ENCODE measurements at places on chromosomes 2 and 18.

DNA sequence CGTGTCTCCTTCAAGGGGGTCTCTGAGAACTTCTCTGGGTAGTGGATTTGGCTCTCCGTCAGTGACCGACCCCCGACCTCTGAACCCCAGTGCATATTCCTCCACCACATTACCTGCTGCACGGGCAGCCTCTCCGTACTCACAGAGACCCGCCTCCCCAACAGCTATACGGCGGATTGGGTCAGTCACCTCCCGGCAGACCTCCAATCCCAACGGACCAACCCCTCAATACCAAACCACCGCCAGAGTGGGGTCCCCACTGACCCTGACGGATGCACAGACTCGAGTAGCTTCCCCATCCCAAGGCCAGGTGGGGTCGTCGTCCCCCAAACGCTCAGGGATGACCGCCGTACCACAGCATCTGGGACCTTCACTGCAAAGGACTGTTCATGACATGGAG, 168.2 kb downstream of the PKP4 start:
- no peak for DNase-seq

GRCh38 chr2:36611316-36611990, 13.5 kb upstream of the FEZ2 start:
- DNase-seq = no peak

GRCh38 chr2:7452110-7452876, 535.1 kb downstream of the RNF144A start:
- DNase-seq = no peak

DNA sequence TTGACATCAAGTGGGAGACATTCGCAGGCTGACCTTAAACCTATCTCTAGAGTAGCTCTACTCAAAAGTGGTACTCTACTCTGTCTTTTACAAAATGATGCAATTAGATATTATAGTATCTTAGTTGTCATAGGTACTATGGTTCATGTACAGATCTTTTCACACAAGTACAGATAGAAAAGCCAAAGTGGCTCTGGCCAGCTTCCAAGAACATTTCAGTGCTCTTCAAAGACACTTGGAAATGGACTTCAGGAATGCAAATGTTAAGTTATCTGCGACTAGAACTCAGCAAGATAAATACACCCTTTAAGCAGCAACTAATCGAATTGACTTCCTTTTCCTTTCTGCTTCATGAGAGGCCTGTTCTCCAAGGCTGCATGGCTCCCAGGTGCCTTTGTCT, 718.7 kb upstream of the FAM98A start:
- DNase-seq = no peak

DNA sequence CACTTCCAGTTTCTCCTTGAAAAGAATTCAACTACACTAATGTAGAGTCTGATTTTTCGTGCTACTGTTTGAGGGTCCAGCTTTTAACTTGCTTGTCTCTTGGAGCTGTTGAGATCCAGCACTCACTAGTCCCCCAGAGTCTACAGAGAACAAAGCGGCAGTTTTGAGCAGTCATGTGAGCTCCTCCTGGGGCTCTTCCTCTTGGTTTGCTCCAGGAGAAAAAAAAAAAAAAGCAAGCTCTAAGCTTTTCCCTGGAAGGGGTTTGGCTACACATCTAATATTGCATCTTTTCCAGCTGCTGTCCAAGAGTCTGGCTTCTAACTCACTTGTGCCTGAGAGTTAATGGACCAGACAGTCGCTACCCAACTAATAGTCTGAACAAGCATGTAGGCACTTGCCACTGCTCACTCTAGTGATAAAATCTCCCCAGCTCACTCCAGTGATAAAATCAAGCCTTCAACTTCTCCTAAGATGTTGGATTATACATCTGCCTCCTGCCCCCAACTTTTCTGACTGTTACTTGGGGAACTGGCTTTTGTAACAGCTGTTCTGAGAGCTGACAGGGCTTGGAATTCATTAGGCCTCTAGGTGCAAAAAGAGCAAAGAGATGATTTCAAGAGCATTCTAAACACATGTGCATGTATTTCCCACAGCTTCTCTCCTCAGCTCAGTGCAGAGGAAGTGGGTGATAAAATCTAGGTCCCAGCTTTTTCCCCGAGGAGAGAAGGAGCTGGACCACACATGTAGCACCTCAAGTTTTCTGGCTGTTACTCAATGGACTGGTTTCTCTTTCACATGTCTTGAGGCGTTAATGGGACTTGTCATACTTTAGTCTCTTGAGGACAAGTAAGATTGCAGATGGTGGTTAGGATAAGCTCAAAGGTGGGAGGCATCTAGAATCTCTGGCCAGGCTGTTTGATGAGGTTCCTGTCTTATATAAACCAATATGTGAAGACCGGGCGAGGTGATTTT, 750.5 kb downstream of the LRP1B start:
- no peak for DNase-seq

DNA sequence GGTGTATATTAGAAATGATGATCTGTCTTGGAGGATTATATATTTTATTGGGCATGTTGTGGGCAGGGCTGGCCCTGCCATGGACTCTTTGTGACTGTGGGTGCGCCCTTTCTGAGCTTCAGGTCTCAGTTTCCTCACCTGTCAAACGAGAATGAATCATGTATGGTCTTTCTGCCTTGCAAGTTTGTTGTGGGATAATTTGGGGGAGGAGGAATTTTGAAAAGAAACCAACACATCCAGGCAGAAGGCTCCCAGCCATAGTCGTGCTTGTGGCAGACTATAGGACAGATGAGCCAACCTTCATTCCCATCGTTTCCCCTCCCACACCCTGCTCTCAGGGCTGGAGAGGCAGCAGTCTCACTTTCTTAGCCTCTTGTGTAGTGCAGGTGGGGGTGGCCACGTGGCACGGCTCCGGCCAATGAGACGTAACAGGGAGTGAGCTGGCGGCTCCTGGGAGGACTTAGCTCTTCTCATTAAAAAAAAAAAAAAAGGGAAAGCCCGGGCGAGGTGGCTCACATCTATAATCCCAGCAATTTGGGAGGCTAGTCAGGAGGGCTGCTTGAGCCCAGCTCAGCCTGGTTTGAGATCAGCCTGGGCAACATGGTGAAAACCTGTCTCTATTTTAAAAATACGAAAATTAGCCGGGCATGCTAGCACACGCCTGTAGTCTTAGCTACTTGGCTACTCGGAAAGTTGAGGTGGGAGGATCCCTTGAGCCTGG, 63.1 kb downstream of the RHOB start:
- DNase-seq = no peak

DNA sequence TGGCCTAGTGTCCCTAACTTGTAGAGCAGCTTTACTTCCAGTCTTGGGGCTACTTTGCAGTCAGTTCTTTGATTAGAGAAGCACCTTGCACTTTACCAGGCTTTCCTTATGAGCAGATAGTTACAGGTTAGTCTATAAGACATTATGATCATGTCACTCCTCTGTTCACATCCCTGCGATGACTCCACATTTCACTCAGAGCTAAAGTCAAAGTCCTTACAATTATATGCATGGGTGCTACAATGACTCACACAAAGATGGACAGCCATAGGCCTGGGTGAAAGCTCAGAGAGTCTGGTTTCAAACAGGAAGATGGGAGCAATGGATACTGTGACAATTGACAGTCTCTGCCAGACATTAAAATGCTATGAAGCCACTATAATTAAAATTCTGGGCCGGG, 27.1 kb upstream of the SSB start:
- DNase-seq = no peak

DNA sequence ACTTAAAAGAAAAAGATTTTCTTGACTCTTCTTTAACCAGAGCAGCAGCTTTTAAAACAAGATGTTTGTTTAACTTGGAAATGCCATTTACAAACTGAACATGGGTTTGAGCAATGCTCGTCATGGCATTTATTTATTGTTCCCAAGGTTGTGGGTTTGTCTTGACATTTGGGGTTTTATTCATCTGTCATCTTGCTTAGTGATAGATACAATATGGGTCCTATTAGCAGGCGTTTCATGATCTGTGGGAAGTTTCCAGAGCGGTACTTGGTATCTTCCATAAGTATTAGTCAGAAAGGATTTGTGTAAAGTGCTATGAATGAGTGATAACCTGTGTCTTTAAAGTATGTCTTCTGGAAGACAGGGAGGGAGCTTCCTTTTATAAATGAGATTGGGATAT, 29.9 kb upstream of the MGAT5 start:
- DNase-seq = no peak

- no peak for DNase-seq
These were observed 6.9 kb upstream of the ZFAND2B start for GRCh38 chr2:219199470-219200211.

GRCh38 chr2:171794918-171795317, 99.1 kb downstream of the SLC25A12 start:
- DNase-seq = no peak

DNA sequence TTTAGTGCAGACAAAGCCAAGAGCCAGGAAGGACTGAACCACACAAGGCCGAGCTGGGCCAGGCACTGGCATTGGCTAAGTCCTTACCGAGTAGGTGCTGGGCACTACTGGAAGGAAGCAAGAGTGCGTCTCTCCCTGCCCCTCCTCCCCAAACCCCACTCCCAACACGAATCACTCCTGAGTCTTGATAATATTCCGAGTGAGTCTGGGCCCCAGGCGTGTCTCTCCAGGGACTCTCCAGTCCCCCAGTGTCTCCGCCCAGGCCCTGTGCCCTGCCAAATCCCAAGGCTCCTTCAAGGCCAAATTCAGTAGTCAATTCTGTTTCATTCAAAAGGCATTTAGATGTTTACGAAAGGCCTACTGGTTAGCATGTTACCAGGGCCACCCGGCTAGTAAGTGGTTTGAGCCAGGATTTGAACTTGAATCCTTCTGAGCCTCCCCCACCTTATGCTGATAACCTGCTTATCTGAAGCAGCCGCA, 82.8 kb downstream of the GLI2 start:
- no peak for DNase-seq

- no peak for DNase-seq
These were observed 3.1 kb upstream of the CSRNP3 start for GRCh38 chr2:165466386-165466785.

DNA sequence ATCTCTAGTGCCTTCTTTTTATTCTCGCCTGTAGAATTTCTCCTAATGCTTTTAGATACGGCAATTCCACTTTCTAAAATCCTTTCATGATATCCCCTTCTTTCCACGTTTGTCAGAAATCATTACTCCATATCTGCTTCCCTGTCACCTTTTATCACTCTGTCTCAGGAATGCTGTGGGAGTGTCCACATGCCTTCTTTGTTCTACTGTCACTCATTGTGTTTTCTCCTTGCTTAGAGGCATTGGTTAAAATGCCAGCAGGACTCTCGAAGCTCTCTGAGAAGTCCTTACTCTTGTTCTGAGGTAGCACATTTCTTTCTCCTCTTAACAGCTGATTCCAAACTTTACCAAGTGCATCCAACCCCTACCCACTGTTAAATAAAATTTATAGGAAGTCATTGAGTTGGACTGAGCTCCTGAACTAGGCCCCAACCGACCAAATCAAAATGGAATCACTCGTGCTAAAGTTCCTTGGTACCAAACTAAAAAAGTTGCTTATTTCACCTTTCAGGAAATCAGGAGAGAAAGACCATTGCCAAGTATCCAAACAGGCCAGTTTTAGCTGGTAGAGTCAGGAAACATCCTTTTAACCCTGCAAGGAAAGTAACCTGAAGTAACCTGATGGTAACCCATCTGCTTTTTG, 10.6 kb upstream of the GALNT5 start:
- no peak for DNase-seq

GRCh38 chr18:50862401-50862800, 16.5 kb upstream of the ME2 start:
- no peak for DNase-seq

GRCh38 chr2:19504400-19505198, 146.2 kb upstream of the OSR1 start:
- no peak for DNase-seq

- no peak for DNase-seq
These were observed 87.2 kb downstream of the LONRF2 start for GRCh38 chr2:100235098-100235497.

DNA sequence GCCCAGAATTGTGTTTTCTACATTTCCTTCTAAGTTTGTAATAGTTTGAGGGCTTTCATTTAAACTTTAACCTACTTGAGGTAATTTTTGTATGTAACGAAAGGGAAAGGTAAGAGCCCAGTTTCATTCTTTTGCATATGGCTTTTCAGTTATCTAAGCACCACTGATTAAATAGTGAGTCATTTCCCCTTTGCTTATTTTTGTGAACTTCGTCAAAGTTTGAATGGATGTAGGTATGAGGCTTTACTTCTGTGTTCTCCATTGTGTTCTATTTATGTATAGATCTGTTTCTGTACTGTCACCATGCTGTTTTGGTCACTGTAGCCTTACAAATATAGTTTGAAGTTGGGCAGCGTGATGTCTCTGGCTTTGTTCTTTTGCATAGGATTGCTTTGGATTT, 944.8 kb upstream of the CNTNAP5 start:
- DNase-seq = no peak

GRCh38 chr18:58505181-58505580, 123.7 kb downstream of the ALPK2 start:
- DNase-seq = no peak

- DNase-seq = no peak
These were observed 63.6 kb downstream of the TNP1 start for GRCh38 chr2:216796115-216796840.

- no peak for DNase-seq
These were observed 255.8 kb upstream of the EPAS1 start for GRCh38 chr2:46041434-46041833.

DNA sequence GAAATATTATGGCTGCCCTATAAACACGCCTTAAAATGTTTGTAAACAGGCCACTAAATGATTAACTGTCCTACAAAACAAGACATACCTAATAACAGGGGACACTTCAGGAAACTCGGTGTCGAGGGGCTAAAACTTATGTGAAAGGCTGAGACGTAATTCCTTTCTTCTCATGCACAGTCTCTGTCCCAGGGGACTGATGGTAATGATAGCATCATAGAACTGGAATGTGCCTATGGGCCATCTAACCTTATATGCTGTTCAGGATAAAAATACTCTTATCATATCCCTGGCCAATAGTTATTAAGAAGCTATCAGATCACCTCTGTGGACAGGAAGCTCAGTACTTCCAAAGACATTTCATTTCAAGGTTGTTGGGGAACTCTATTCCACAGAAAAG, 252.6 kb upstream of the RASGRP3 start:
- no peak for DNase-seq

- DNase-seq = no peak
These were observed 25.6 kb downstream of the ZNF236 start for GRCh38 chr18:76847916-76848315.

- DNase-seq = no peak
These were observed 40.1 kb downstream of the CRACDL start for GRCh38 chr2:98895901-98896300.

GRCh38 chr2:227033471-227034148, 130.4 kb downstream of the COL4A4 start:
- no peak for DNase-seq

DNA sequence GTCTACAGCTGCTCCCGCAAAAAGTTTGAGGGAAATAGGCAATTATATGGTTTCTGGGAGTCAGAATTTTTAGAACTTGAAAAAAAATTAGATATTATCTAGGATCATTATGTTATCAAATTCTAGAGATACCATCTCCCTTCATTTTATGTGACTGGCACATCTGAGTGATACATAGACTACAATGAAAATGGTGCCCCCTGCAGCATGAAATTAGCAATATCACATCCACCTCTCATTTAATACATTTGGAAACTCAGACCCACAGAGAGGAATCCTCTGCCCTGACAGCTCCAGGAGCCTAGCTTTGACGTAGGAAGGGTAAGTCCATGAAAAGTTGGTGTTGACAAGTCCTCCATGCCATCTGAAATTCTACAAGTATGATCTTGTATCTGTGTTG, 381.6 kb downstream of the SUCLG1 start:
- no peak for DNase-seq

All from stimulated activated CD8-positive, alpha-beta memory T cell treated with anti-CD3 and anti-CD28 coated beads, Interleukin-15, amount 100 ng/mL, for 24 hours (primary cell).